ENCODE measurements at places on chromosomes 6 and 20.

DNA sequence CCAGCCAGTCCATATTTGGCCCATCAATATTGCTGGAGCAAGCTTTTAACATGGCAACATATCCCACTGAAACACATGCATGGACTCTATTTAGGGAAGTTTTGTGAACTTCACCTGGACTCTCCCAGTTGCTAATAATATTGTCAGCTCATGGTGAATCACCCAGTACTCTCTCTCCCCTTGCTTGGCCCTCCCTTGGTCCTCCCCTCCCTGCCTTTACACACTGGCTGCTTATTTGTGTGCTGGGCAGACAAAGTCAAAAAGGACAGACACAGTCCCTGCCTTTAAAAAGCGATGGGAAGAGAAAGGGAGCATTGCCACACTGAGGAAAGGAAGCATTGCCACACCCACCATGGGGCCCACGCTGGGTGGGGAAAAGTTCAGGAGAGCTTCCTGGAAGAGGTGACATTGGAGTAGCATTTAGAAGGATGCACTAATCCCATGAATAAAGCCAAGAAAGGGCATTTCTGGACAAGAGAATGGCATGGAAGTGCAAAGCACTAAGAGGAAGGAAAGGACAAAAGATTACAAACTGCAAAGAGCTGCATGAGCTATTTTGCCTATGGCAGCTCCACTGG is 143.4 kb upstream of the EXOC2 start:
- no peak for DNase-seq

- no peak for DNase-seq
These were observed 246.8 kb downstream of the CD83 start for GRCh38 chr6:14364370-14364769.

DNA sequence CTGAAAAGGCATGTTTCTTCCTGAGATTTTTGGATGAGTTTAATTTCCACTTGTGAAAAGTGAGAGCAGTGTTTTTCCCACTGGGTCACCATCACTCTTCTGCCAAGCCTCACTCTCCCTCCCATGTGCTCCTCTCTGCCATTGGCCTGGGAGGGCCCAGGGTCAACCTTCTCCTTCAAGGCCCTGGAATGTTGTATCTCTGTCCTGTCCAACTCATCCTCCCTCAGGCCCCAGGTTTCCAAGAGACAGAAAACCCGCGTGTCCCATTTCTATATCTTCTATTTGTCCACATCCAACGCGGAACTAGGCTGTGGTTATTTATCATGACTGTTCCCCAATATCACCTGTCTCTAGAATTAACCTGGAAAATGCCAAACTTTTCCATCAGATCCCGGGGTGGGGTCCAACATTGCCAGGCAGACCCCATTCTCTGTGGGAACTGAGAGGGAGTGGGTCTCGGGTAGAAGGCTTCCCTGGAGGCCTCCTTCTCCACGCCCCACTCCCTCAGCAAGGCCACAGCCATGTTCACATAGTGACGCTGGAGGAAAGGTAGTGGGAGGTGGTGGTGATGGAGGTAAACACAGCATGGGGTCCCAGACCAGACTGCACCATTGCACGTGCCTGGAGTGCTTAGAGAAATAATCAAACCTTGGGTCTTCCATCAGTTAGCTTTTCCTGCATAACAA is 173.5 kb downstream of the SCP2D1 start:
- DNase-seq, result no peak

- peak; percentile 73 for DNase-seq
These were observed 73.6 kb upstream of the ADTRP start for GRCh38 chr6:11852061-11852651.

DNA sequence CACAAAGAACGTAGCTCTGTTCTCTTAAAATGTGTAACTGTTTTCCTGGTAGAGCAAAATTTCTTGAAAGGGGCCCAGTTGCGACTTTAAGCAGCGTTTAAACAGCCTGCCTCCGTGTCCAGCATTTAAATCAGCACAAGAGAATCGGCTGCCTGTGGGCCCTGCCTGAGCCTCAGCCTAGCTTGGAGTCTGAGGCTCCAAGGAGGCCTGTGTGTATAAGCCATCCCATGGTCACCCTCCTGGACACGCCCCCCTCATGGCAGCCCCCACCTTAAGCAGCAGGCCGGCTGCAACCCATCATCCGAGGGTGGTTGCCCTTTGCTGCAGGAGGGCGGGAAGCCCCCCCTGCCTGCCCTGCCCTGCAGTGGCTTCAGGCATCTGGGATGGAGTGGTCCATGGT is 18.9 kb downstream of the SDCBP2 start:
- no peak for DNase-seq

GRCh38 chr6:170402318-170403040 is 95.9 kb downstream of the FAM120B start:
- DNase-seq, result no peak

All from suppressor macrophage treated with lipopolysaccharide for 1 hour (primary cell).